SK-N-SH (cell line): ENCODE measurements at places on chromosomes 11 and 22. TPM values are rescaled to one million over a fixed set of nuclear protein-coding genes. Genes with fewer than 3 reads are reported as not detected.

DNA sequence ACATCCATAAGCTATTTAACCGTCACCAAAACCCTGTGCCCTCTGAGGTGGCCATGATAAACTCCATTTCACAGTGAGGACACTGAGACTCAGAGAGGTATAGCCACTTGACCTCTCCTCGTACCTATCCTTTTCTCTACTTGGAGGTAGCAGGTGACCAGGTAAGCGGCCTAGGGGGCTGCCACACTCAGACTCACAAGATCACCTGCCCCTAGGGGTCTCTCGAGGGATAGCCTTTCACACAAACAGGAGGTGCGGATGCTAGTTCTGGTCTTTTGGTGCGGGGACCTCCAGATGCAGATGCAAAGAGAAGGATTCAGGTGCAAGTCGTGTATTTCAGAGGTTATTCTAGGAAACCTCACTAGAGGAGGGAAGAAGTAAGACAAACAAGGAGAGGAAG is 14.6 kb downstream of the MS4A18 start:
- H3K4me3 ChIP-seq, result no peak overlapping the region
- no peak overlapping the region for H3K27ac ChIP-seq
- no peak for DNase-seq
- peaks cover 22% of the 10 kb centered on the region; the same call in 1 of the 2 replicates for H3K27me3 ChIP-seq

GRCh38 chr11:128190312-128190711 is 397.0 kb downstream of the ETS1 start:
- no peak overlapping the region for H3K27ac ChIP-seq
- no peak for DNase-seq
- no peaks in the 10 kb centered on the region for H3K27me3 ChIP-seq
- H3K4me1 ChIP-seq, result no peaks in the 10 kb centered on the region
- no peak overlapping the region for H3K4me3 ChIP-seq

DNA sequence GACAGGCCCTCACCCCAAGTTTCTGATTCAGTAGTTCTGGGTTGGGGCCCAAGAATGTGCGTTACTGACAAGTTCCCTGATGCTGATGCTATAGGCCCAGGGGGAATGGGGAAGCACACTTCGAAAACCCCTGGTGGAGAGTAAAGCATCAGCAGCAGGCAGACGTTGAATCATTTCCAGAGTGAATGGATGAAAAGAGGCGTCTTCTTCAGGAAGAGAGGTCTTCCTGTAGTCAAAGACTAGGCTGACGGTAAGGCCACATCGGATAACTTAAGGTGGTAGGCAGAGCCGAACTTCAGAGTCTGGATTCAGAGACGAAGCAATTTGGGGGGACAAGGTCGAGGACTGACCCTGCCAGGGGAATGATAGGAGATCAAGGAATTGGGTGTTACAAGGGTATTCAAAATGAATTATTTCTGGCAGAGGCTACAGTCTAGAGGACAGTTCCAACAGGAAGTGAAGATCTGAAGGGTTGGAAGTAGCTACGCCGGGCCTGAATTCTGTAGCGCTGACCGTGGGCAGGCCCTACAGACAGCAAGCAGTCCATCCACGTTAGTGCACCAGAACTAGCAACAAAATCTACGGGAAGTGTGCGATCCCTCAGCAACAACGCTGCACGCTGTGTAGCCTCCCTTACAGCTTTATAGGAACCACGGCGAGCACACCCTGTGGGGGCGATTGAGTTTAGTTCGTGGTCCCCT is 862 bp upstream of the CENATAC start:
- peak overlapping the region; percentile 97 for H3K4me3 ChIP-seq
- peak overlapping the region; percentile 26; the same call in 1 of the 2 replicates for H3K27ac ChIP-seq
- no peaks in the 10 kb centered on the region for H3K27me3 ChIP-seq
- peaks cover 3% of the 10 kb centered on the region; the same call in 1 of the 2 replicates for H3K36me3 ChIP-seq
- DNase-seq, result peak; percentile 66
- H3K4me1 ChIP-seq, result peaks cover 5% of the 10 kb centered on the region; the same call in 1 of the 2 replicates

DNA sequence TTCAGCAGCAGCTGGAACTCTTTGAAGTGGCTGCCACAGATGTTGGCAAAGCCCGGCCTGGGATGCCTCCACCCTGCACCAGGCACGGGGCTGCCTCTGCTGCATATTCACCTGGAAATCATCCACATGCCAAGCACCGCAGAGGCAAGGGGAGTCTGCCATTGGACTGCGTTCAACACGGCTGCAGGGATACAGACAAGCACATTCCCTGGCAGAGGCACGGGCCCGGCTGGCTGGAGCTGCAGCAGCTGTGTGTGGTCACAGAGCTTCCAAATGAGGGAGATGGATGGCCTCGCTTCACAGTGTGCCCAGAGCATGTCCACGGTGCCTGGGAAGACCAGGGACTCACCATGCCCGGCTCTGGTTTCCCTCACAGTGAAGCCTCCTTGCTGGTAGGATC is 1378.9 kb downstream of the TBC1D22A start:
- no peak overlapping the region for H3K27ac ChIP-seq
- H3K27me3 ChIP-seq, result no peaks in the 10 kb centered on the region
- no peak overlapping the region for H3K4me3 ChIP-seq
- H3K36me3 ChIP-seq, result no peaks in the 10 kb centered on the region
- no peak for DNase-seq

DNA sequence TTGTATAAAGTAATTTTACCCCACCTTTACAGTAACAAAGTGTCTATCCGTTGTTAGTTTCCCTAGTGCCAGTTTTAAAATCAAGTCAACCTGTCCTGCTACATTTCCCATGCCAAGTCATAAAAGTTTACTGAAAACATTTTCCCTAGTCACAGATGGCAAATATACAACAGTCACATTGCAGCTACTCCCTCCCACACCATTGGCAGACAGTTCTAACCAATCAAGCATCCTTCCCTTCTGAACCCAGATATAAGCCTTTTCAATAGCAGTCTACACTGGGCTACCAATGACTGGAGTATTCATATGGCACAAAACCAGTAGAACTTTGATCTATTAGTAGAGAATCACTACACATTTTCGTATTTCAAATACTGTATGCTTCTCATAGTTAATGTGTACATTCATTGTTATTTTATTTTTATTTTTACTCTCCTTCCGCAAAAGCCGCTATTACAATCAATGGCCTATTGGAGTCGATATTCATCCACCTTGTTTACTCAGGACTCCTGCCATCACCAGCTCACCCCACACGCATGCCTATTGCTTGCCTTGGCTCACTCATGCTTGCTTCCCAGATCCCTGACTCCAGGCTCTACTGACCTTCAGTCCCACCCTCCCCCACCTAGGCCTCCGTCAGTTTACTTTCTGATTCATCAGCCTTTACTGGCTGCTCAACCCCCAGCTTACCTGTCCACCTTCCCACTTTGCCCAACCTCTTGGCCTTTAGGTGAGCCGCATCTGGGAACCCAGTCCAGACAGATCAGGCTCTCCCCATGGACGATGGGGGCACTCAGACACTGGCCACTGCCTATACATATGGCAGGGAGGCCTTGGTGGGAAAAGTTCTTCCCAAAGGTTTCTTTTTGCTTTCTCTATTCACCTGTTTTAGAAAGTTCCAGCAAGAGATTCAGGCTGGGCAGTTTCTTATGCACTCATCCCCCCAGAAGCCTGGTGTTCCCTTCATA is 408.4 kb downstream of the SOX6 start:
- H3K4me3 ChIP-seq, result no peak overlapping the region
- H3K27ac ChIP-seq, result no peak overlapping the region
- H3K36me3 ChIP-seq, result no peaks in the 10 kb centered on the region
- no peak for DNase-seq

The HTR3B gene
- not detected in 2 replicates for polyA plus RNA-seq

The CCDC15 gene
- 0.69 and 0.91 TPM in 2 replicates for polyA plus RNA-seq
